ENCODE measurements at places on chromosomes 12 and 14.
A peak's percentile ranks its signal among the peaks of the same experiment; 100 is the strongest.

DNA sequence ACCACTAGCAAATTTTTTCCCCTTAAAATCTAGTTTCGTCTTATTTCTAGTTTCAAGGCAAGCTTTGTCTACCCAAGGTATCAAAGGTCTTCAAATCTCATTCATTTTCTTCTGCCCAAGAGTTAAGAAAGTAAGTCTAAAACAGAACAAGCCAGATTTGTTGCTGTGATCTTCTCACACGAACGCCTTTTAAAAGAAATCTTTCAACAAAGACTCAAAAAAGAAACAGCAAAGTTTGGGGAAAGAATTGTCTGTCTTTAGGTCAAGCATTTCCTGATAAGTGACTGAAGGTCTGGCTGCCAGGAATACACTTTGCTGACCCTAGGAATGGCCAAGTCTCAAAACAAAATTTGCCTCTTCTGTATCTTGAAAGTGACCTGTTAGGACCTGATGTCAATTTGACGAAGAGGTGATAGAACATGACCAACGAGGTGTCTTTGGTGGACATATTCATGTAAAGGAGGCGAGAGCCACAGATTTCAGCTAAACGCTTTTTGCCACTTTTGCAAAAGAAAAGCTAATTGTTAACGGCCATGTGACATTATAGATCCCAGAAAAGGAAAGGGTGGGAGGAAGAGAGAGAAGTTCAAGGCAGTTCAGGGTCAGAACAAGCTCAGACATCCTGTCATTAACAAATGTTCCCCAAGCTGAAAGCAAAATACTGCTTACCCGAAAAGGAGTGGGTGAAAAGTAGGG, 1.7 kb downstream of the CDK17 start:
- DNase-seq: no peak

GRCh38 chr12:52691076-52691840, 11.1 kb upstream of the KRT1 start:
- DNase-seq: no peak

DNA sequence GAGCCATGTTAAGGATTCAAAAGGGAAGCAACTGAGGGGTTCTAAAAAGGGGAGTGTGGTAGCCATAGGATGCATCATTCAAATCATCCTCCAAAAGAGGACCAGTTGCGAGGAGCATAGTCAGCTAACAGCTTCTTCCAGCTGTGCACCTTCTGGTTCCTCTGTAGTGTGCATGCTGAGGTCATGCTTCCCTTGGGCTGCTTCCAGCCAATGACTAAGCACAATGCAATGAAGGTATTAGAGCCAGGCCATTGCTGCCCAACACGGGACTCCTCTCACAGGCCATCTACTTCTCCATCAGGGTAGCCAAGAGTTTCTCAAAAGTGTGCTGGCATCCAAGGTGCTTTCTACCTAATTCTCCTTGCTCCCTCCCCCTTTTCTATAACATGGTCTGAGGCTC, 69.2 kb upstream of the ARID2 start:
- peak; percentile 31 for DNase-seq

DNA sequence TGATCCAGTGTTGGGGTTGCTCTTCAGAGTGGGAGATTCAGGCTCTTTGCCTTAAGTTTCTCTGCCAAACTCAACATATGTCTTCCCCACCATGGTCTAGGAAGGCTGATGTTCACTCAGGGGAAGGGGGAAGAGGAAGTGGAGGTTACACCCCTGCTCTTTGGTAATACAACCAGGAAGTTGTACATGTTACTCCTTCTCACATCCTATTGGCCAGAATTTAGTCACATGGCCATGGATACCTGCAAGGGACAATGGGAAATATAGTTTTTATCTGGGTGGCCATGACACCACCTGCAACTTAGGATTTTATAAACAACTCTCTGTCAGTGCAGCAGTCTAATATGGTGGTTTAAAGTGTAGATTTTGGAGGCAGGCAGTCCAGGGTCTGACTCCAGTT, 150.9 kb downstream of the TBX5 start:
- DNase-seq: peak; percentile 28

DNA sequence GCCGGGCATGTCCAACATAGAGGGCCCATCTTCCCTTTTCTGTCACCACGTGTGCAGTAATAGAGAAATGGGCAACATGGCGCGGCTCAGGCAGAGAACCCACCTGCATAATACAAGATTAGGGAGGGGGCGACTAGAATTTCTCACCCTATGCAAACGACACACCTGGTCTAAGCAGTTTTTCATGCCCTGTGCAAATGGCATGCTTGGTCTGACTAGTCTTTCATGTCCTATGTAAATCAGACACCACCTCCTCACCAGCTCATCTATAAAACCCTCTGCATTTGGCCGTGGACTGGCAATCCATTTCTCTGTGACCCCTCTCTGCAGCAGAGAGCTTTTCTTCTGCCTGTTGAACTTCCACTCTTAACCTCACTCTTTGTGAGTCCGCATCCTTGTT, 180.2 kb upstream of the PZP start:
- no peak for DNase-seq

- no peak for DNase-seq
Observed at GRCh38 chr14:78857974-78858373, 687.8 kb downstream of the NRXN3 start.
